ENCODE measurements at places on chromosomes 7 and 10. TPM values are rescaled to one million over a fixed set of nuclear protein-coding genes. Genes with fewer than 3 reads are reported as not detected.

- DNase-seq, result no peak
These were observed 187.9 kb upstream of the MALRD1 start for GRCh38 chr10:18860631-18861240.

DNA sequence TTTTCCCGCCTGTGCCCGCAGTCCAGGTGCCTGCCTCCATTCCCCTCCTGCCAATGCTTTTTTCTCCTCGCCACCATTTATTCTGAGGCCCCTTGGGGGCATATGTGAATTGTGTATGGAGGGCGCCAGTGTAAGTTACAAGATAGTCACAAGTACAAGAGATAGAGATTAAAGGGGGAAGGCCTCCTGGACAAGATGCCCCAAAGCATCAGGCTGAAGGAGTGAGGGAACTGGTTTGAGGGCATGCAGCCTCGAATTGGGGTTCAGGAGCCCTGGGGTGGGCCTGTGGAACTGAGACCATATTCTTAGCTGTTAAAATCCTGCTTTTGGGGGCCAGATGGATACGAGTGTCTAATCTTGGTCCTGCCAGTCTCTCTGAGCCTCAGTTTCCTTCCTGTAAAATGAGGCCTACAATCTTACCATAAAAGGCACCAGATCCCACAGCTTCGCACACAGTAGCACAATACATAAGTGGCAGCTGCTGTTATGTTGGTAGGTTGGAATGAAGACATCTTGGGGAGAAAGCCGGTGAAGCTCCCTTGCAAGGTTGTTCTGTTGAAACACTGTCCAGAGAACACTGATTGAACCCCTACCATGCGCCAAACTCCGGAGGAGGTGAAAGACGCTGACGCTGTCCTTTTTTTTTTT is 545 bp upstream of the COMTD1 start:
- no peak for DNase-seq

DNA sequence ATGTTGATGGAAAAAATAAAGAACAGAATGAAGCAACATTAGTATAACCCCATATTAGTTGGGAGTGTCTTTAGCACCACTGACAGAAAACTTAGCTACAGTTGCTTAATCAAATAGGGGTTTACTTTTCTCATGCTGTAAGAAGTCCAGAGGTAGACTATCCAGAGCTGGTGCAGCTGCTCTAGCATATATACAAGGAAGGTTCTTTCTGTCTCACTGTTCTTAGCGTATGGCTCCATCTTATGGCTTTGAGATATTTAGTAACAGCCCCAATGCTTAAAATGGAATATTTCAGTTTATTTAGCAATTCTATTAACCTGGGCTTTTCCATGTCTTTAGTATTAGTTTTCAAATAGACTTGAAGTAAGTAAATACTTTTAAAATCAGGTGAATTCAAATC is 15.2 kb upstream of the WNT2 start:
- DNase-seq, result no peak

- no peak for DNase-seq
These were observed 138.3 kb downstream of the CCDC71L start for GRCh38 chr7:106522696-106523095.

- no peak for DNase-seq
These were observed 47.4 kb downstream of the MGAM2 start for GRCh38 chr7:142158736-142159496.

- DNase-seq, result no peak
These were observed 772 bp downstream of the HDAC9 start for GRCh38 chr7:18496341-18496700.

DNA sequence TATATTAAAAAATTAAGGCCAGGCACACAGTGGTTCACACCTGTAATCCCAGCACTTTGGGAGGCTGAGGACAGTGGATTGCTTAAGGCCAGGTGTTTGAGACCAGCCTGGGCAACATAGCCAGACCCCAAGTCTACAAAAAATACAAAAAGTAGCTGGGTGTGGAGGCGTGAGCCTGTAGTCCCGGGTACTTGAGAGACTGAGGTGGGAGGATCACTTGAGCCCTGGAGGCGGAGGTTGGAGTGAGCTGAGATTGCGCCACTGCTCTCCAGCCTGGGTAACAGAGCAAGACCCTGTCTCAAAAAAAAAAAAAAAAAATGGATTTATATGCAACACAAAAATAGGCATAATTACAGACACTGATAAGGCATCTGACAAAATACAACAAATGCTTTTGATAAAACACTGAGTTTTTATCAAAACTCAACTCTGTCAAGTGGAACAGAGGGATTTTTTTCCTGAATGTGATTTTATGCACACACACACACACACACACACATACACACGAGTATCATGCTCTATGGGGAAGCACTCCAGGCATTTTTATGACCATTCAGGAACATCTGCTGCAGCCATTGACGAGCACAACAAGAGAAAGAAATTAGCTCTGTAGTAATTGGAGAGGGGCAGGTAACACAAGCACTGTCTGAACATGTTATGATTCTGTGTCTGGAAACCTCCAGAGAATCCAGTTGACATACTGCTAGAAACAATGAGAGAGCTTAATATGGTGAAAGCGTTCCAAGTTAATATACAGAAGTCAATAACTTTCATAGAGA is 193.1 kb downstream of the WDR37 start:
- peak; percentile 37 for DNase-seq

DNA sequence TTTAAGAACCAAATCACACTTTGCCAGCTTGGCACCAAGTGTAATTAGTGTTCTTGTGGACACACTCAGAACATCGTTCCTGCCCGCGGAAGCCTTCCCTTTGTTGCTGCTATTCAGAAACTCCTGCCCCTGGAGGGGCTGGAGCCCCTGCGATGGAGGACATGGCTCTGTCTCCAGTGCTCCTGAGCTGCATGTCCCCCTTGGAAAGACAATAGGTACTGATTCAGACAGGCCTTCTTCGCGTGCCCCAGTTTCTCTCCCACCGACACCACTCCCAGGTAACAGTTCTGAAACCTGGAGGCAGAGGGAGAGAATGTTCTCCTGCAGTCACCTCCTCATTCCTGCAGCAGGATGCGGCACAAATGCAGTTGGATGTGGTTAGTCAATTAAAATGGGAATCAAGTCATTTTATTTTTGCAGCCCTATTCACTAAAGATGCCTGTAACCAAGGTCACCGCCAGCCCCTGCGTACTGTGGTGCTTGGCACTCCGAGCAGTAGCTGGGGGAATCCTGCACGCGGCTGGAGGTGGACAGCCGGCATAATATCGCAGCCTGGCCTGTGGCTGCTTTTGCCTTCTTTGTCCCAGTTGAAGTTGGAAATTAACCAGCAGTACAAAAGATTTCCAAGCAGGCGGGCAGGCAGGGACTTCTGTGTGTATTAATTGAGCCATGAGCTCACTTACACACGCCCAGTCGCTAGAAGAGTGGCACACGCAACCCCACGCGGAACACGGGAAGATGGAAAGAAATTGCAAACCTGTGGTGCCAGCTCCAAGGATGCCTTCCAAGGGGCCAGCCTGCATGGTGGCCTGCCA is 205.7 kb downstream of the EBF3 start:
- peak; percentile 68 for DNase-seq

- DNase-seq, result peak; percentile 92
These were observed 43.8 kb downstream of the CYTH3 start for GRCh38 chr7:6228361-6229229.

- no peak for DNase-seq
These were observed 548.3 kb upstream of the ANKRD30A start for GRCh38 chr10:36577126-36577525.

GTPBP4 gene
- 37.1 TPM for total RNA-seq

DNA sequence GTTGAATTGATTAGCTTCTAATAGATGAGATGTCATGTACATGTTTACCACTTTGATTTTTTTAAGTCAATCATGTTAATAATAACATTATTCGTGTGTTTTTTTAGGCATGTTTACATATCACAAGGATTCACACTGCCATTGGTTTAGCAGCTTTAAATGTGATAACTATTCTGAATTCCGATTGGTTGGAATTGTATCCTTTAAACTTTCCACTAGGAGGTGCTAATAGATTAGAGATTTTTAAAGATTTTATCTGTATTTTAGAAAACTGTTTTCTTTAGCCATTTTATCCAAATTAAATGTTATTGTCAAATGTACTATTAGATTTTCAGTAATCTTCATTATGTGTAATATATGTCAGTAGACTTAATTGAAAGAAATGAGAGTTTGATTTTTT is 83.2 kb downstream of the HECTD2 start:
- peak; percentile 19 for DNase-seq

GRCh38 chr7:36982766-36983165 is 258.5 kb upstream of the AOAH start:
- no peak for DNase-seq

PON3 gene
- total RNA-seq, result 1.6 TPM

- DNase-seq, result no peak
These were observed 14.1 kb upstream of the LAMB1 start for GRCh38 chr7:108016841-108017775.

STOX1 gene
- 1.5 TPM for total RNA-seq

DNA sequence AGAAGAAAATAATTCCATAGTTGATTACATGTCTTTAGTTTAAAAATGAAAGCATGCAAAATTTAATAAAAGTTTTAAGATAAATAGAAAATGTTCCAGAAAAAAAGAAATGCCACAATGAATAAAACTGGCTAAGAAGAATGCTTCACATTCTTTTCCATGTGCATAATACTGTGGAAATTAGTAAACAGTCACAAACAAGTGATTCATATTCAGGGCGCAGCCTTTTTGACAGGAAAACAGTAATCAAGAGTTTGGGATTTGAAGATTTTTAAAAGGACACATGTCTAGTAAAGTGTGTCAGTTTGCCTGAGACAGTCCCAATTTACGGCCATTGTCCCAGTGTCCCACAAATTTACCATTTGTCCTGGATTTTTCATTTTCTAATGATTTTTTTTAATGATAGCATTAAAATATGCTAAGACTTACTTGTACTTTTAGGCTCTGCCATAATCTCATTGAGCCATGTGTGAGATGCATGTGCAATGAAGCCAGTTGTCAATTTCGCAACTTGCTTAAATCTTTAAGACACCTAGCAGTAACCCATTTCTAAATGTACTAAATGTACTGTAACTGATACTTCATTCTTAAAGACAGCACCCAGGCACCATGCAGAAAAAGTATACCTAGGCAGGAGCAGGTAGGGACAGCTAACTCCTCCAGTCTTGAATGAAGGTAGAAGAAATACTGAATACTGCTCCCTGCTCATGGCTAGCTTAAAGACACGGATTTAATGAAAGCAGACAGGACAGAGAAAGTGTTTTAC is 46.9 kb downstream of the ZNF438 start:
- DNase-seq, result no peak

DNA sequence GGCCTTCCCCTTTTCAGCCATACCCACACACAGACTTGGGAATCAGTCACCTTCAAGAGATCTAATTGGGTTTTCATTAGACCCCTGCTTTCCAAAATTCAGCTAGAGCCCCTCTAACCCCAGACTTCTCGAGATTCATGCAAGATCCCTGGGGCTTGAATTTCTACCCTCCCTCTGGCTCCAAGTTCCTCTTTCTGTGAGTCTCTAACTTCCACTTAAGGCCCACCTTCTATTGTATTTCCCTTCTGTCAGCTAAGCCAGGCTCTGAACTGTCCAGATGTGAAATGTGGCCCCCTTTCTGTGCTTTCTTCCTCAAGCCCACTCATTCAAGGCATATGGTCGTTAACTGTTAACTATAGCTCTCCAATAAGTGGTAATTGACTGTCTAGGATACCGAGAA is 132.2 kb downstream of the ZNF365 start:
- no peak for DNase-seq

SLC13A1 gene
- total RNA-seq, result 10.1 TPM

DNA sequence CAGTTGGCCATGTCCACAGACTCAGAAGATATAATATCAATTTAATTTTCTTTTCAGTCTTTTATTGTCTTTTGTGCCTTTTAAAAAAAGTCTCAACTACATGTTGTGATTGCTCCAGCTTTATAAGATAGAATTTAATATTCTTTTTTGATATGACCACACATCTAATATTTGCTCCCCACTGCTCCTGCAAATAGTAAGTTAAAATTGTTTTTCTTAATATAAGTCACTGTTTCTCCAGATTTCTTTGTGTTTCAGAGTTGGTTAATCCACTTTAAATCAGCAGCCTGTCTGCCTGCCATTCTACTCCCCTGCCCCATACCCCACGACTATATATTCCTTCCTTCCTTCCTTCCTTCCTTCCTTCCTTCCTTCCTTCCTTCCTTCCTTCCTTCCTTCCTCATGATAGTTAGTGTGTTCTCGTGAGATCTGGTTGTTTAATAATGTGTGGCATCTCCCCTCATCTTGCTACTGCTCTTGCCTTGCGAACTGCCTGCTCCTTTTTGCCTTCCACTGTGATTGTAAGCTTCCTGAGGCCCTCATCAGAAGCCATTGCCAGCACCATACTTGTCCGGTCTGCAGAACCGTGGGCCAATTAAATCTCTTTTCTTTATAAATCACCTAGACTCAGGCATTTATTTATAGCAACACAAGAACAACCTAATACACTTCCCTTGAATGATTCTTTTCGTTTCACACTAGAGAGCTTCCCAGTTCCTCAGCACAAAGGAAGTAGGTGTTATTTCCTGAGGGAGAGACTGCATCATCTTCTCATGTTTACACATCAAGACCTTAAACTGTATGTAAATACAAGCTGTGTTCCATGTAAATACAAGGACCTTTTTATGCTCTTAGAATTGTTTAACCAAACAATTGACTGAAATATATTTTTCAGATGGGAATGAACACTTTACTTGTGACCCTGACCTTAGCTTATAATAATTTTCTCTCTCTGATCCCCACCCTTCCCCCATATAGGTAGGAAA is 24.5 kb downstream of the TAS2R16 start:
- DNase-seq, result no peak

- DNase-seq, result no peak
These were observed 17.6 kb downstream of the CCDC136 start for GRCh38 chr7:128809363-128809762.

DNA sequence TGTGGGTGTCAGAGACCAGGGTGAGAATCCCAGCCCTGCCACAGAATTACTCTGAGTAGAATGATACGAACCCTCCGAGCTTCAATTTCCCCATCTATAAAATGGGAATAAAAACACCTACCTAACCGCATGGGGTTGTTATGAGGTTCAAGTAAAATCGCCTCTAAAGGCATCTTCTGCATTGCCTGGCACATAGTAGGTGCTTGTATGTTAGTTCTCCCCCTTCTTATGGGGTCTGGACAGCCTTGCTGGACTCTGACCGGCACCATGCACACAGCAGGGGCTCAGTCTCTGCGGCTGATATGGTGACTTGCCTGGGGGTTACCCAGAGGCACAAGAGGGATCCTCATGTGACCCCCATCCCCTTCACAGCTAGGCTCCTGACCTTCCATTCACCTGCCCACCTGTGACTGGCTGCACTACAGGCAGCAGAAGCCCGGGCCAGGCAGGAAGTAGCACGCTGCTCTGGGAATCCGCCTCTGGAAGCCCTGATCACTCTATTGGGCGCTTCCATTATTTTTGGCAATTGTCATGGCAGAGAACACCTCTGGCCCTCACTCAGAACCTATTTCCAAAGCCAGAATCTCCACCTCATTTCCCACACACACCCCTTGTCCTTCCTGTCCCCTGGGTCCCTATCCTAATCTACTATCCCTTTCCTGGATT is 6.0 kb downstream of the SH3PXD2A start:
- DNase-seq, result no peak

DNA sequence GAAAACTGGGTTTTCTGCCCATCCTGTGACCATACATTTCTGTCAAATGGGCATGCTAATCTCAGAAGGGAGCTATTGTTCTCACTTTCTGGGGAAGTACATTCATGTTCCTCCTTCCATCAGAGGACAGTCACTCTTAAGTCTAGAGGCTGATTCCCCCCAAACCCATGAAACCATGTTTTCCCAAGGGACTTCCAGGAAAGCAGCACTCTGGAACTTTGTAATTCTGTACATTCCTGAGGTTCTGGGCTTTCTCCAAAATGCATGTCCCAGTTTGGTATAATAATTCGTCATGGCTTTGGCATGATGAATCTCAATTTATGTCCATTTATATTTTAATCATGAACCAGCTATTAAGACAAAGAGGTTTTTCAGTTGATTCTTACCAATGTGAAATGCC is 688.1 kb downstream of the LRMDA start:
- DNase-seq, result no peak
